Aorta (tissue), 5 donors: ENCODE measurements at places on chromosomes 16 and 17. TPM values are rescaled to one million over a fixed set of nuclear protein-coding genes. Genes with fewer than 3 reads are reported as not detected.
A peak's percentile ranks its signal among the peaks of the same experiment; 100 is the strongest.

- DNase-seq: no peak
- H3K4me3 ChIP-seq: peak overlapping the region; percentile 9
- H3K27ac ChIP-seq: peak overlapping the region; percentile 89
- no peaks in the 10 kb centered on the region for H3K27me3 ChIP-seq
Measured at GRCh38 chr16:86604436-86605193, 26.3 kb downstream of the FOXL1 start.

DNA sequence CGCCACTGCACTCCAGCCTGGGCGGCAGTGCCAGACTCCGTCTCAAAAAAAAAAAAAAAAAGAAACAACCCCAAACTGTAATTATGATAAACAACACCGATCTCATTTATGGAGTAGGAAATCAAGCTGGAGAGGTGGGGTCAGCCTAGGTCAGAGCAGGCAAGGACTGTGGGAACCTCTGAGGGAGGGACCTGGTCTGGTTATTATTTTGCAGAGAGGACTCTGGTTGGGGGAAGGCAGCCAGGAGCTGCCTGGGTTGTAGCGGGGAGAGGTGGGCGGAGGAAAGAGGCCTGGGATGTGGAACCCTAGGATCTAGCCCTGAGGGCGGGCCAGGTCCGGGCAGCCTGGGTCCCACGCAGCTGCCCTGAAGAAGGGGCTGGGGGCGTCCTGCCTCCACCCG lies 10.9 kb upstream of the HS3ST6 start:
- peak overlapping the region; percentile 54 for H3K4me3 ChIP-seq
- no peak for DNase-seq
- H3K27ac ChIP-seq: no peak overlapping the region
- no peaks in the 10 kb centered on the region for H3K36me3 ChIP-seq
- H3K4me1 ChIP-seq: no peaks in the 10 kb centered on the region

GRCh38 chr17:7626307-7626706 lies 1.3 kb downstream of the SAT2 start:
- H3K36me3 ChIP-seq: no peaks in the 10 kb centered on the region
- no peak overlapping the region for H3K4me3 ChIP-seq
- no peaks in the 10 kb centered on the region for H3K4me1 ChIP-seq
- no peak overlapping the region for H3K27ac ChIP-seq
- peak; percentile 69 for DNase-seq
- H3K27me3 ChIP-seq: no peaks in the 10 kb centered on the region

SBK1 gene
- 0.16 TPM for total RNA-seq

DNA sequence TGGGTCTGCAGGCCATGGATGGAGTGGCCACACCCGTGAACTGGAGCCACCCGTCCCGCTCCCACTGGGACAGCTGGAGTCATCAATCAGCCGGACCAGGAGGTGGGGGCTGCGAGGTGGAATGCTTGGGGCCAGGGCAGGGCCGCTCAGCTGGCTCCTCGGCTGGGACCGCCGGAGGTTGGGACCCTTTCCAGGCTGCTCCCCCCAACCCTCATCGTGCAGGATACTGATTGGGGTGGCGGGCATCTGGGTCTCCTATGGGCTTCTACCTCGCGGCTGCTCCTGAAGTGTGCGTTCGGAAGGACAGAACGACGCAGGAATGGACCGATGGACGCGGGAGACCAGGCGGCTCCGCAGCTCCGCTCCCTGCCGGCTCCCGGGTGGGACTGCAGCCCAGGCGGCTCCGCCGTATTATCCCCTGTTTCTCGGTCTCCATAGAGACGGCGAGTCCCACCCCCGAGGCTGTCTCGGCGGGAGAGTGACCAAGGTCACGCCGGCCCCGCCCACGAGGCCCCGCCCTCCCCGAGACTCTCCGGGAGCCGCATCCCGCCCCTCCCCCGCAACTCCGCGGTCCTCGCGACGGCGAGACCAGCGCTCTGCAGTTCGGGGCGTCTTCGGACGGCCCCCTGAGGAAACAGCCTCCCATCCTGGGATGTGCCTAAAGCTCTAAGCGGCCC lies at the start of gene TPPP3:
Gene TPPP3, minus strand, starts transcription at position 388 of the 677 bp plus-strand sequence. CDS start 2,387 bp downstream, outside the sequence.
- no peak within 1 kb of the TSS for H3K27ac ChIP-seq
- H3K4me3 ChIP-seq: no peak within 1 kb of the TSS
- H3K27me3 ChIP-seq: no peaks in the 10 kb centered on the region
- DNase-seq: peak; percentile 97
- H3K4me1 ChIP-seq: no peaks in the 10 kb centered on the region
- no peaks in the 10 kb centered on the region for H3K36me3 ChIP-seq

STH gene
- total RNA-seq: not detected

DNA sequence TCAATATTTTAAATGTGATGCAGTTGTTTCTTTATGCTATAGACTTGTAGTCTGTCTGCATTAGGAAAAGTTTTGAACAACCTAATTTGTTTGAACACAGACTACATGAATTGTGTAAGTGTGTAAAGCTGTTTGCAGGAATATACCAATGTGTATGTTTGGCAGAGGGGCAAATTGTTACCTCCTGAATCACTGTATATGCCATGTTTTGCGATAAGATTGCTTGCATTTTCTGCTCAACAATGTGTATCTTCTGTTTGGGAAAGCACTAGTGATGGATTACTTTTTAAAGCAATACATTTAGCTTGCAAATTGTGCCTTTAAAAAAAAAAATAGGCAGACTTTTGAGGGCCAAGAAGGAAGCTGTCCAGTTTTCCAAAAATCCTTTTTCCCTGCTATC lies 14.6 kb downstream of the RBBP6 start:
- H3K4me1 ChIP-seq: no peaks in the 10 kb centered on the region
- no peak overlapping the region for H3K4me3 ChIP-seq
- no peak overlapping the region for H3K27ac ChIP-seq
- H3K36me3 ChIP-seq: no peaks in the 10 kb centered on the region

HBM gene
- total RNA-seq: not detected

GRCh38 chr17:81552244-81553017 lies at the start of gene FAAP100:
Gene FAAP100 (minus strand): TSS chr17:81552353. CDS start chr17:81552330, 23 bp downstream.
- peak within 1 kb of the TSS; percentile 66 for H3K4me3 ChIP-seq
- H3K27me3 ChIP-seq: no peaks in the 10 kb centered on the region
- no peak within 1 kb of the TSS for H3K27ac ChIP-seq
- peak; percentile 93 for DNase-seq
- no peaks in the 10 kb centered on the region for H3K4me1 ChIP-seq
- H3K36me3 ChIP-seq: no peaks in the 10 kb centered on the region

ZG16 gene
- not detected for total RNA-seq

SLC25A10 gene
- 2.1 TPM for total RNA-seq

- H3K27ac ChIP-seq: no peak overlapping the region
- H3K4me1 ChIP-seq: no peaks in the 10 kb centered on the region
- no peaks in the 10 kb centered on the region for H3K27me3 ChIP-seq
- DNase-seq: no peak
Measured at GRCh38 chr17:46045639-46046038, 46.6 kb downstream of the STH start.

GRCh38 chr17:59362811-59363205 lies 31.4 kb downstream of the YPEL2 start:
- H3K4me1 ChIP-seq: peaks cover 20% of the 10 kb centered on the region
- no peak overlapping the region for H3K4me3 ChIP-seq
- H3K27me3 ChIP-seq: no peaks in the 10 kb centered on the region
- peak overlapping the region; percentile 75 for H3K27ac ChIP-seq
- no peaks in the 10 kb centered on the region for H3K36me3 ChIP-seq

- no peaks in the 10 kb centered on the region for H3K36me3 ChIP-seq
- H3K4me3 ChIP-seq: no peak overlapping the region
- no peaks in the 10 kb centered on the region for H3K27me3 ChIP-seq
- H3K4me1 ChIP-seq: no peaks in the 10 kb centered on the region
- H3K27ac ChIP-seq: no peak overlapping the region
Measured at GRCh38 chr16:49641250-49641649, 214.7 kb downstream of the ZNF423 start.

MILR1 gene
- 29.8 TPM for total RNA-seq

DNA sequence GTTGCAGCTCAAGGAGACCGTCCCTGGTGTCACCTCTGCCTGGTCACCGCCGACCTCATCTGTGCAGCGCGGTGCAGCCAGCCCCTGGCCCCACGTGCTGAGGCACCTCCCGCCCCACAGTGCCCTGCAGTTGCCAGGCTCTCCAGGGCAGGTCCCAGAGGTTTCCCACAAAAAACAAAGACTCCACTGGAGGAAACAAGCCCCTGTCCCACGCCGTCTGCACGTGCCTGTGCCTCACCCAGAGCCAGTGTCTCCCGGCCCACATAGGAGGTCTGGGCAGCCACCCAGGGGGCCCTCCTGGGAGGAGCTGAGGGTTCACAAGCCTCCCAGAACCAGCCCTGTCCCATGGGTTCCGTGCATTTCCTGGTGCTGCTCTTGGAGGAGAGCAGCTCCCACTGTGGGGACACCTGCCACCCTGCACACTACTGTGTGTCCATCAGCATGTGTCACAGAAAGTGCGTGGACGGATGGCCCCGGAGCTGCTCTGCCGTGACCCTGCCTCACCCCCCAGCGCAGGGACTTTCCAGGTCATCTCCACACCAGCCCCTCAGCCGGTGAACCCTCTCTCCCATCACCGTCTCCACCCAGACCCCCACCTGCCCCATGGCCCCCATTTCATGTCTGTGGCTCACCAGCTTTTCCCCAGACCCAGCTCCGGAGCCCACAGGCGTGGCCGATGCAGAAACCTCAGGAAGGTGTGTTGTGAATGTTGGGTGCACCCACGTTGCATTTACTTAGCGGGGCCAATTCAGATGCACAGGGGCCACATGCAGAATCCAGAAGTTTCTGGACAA lies 17.0 kb upstream of the CDH15 start:
- no peaks in the 10 kb centered on the region for H3K27me3 ChIP-seq
- H3K4me3 ChIP-seq: no peak overlapping the region
- no peaks in the 10 kb centered on the region for H3K4me1 ChIP-seq
- DNase-seq: no peak

DNA sequence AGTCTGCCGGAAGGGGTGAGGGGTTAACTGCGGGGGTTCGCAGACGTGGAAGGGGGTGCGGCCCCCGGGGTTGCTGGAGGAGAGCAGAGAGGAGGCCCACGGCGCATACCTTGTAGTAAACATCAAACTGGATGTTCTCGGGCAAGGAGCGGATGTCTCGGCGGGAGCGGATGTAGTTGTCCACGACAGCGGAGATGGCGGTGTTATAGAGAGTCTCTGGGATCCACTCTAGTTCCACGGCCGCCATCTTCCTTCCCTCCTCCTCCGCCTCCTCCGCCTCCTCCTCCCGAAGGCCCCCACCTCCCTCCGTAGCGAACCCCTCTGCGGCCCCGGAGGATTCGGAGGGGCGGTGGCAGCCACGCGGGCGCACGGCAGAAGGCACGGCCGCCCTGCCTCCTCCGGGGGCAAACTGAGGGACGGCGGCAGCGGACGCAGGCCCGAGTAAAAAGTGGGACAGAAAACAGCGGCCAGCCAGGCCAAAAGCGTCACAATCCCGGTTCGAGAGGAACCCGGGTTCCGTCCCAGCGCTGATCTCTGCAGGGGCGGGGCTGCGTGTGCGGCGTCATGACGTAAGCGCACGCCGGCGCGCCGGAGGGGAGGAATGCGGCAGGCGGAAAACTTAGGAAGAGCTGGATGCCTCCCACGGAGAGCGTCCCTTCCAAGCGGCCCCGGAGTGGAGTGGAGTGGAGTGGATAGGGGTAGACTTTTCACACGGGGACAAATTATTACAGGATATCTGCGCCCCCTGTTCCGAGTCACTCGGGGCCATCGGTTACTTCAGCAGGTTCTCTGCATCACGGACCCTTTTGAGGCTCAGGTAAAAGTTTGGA lies at the start of gene APPBP2:
Gene APPBP2, minus strand, starts transcription at position 558 of the 830 bp plus-strand sequence. Its CDS starts 311 bp downstream, at position 247.
- H3K4me1 ChIP-seq: peaks cover 2% of the 10 kb centered on the region
- peak within 1 kb of the TSS; percentile 85 for H3K27ac ChIP-seq
- peak within 1 kb of the TSS; percentile 86 for H3K4me3 ChIP-seq
- no peaks in the 10 kb centered on the region for H3K36me3 ChIP-seq

- H3K4me1 ChIP-seq: no peaks in the 10 kb centered on the region
- no peaks in the 10 kb centered on the region for H3K36me3 ChIP-seq
- no peak overlapping the region for H3K4me3 ChIP-seq
- DNase-seq: no peak
Measured at GRCh38 chr17:58191241-58191896, 1.2 kb upstream of the EPX start.

- peak; percentile 87 for DNase-seq
- no peak overlapping the region for H3K27ac ChIP-seq
- no peaks in the 10 kb centered on the region for H3K4me1 ChIP-seq
- H3K4me3 ChIP-seq: no peak overlapping the region
- no peaks in the 10 kb centered on the region for H3K27me3 ChIP-seq
- H3K36me3 ChIP-seq: no peaks in the 10 kb centered on the region
Measured at GRCh38 chr17:40542558-40543411, 22.5 kb downstream of the CCR7 start.

OR3A3 gene
- total RNA-seq: not detected
